ENCODE measurements at places on chromosomes 6 and 20. TPM values are rescaled to one million over a fixed set of nuclear protein-coding genes. Genes with fewer than 3 reads are reported as not detected.

GRCh38 chr20:46243707-46244628 lies 64.3 kb downstream of the CDH22 start:
- DNase-seq = no peak

GRCh38 chr6:100469101-100469859 lies 4.6 kb upstream of the SIM1 start:
- no peak for DNase-seq

DNA sequence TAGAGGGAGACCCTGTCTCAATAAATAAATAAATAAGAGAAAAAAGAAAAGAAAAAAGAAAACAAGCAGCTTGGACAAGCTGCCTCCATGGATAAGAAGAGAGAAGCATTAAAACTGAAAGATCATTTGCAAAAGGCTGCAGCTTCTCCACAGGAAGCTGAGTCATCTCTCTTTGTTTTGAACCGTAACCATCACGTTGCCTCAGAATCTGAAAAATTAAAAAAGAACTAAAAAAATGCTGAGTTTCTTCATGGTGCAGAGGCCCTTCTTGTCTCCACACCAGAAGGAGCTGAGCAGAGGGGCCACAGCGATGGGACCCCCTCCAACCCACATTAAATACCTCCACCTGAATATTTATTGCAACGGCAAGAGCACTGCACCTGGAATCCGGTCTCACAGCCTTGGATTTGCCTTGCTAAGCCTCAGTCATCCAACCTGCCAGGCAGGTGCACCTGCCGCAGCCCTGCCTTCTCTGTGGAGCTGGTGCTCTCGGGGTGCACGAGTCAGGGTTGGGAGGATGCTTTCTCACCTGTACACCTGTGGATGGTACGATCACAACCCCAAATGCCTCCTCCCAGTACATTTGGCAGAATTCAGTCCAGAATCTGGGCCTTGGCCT lies 28.1 kb downstream of the TOX2 start:
- peak; percentile 64 for DNase-seq

DNA sequence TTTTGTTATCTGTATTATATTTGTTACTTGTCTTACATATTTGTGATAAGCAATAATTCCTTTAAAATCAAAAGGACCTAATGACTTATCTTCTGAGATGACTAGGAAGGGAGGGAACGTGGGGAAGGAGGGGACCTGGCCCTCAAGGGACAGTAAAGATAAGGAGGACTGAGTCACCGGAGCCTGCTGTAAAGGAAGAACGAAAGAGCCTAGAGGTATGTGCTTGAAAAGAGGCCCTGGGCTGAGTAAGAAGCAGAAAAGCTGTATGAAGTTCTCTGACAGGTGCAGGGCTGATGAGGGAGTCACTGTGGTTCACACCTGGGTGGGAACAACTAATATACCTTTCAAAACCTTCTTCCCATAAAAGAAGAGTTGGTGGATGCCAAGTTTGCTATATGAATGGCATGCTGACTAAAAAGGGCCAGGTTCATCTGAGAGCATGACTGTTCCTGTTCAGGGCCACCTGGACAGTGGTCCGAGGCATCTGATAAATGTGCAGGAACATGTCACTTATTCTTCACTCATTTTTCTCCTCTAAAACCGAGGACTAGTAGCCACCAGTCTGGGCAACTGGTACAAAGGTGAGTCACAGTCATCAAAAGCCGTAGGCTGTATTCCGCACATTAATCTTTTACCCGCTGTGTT lies 111.3 kb downstream of the TNFAIP3 start:
- DNase-seq = peak; percentile 47

DNA sequence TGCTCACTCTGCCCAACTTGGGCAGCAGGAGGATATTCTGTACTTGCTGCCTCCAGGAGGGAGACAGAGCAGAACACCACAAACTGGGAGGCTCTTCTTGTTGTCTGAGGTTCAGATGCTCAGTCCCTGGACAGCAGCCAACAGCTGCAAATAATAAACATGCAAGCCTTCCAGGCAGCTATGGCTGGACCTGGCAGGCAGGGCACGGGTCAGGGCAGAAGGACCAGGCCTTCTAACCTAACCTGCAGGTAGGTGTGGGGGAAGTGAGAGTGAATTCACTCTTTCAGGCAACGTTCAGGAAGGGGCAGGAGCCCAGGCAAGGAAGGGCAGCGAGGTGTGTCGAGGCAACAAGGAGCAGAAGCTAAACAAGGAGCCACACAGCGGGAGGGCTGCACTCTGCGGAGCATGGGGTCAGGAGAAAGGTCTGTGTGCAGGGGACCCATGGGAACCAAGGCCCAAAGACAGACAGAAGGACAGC lies 31.5 kb downstream of the NINL start:
- DNase-seq = peak; percentile 23

DNA sequence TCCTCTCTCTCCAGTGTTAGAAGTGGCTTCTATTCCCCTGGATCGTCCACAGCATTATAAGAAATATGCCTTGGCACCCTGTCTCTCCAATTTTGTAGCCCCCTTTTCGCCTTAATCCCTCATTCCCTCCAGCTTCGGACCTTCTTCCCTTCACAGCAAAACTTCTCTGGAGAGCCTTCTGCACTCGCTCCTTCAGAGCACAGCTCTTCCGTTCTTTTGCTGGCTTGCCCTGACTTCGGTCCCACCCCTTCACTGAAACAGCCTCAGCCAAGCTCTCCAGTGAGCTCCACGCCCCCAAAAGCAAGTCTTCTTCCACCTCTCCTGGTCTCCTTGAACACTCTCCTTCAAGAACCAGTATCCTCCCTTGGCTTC lies 134.7 kb upstream of the RNF24 start:
- no peak for DNase-seq

DNA sequence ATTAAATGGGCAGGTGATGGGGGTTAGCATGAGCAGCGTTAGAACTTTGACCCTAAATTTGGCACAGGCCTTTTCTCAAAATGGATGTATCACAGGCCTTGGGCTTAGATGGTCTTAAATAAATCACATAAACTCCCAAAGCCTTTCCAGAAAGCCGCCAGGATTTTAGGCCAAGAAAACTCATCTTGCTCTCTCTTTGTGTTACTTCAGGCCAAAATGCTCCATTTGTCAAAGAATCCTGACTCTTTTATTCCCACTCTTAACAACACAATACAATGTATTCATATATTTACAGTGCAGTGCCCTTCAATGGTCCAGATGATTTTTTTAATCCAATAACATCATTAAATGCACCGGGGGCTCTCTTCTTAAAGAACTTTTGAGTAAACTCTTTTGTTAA lies 5.9 kb upstream of the TCP11 start:
- DNase-seq = no peak

DNA sequence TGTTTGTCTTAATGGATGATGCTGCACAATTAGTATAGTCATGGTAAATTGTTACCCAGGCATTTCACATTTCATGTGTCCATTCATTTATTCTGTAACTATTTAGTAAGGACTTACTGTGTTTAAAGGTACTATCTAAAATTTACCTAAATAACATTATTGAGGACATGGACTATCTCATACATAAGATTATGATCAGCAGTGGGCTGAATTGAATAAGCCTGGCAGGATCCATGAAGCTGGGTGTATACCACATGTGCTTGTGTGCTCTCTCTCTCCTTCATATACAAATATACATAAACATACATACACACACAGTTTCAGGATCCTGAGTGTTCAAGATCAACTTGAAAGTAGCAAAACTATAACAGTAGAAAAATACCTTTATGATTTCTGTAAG lies 595.4 kb downstream of the EPM2A start:
- DNase-seq = no peak

GRCh38 chr6:80872199-80872950 lies 765.9 kb downstream of the BCKDHB start:
- DNase-seq = no peak

DNA sequence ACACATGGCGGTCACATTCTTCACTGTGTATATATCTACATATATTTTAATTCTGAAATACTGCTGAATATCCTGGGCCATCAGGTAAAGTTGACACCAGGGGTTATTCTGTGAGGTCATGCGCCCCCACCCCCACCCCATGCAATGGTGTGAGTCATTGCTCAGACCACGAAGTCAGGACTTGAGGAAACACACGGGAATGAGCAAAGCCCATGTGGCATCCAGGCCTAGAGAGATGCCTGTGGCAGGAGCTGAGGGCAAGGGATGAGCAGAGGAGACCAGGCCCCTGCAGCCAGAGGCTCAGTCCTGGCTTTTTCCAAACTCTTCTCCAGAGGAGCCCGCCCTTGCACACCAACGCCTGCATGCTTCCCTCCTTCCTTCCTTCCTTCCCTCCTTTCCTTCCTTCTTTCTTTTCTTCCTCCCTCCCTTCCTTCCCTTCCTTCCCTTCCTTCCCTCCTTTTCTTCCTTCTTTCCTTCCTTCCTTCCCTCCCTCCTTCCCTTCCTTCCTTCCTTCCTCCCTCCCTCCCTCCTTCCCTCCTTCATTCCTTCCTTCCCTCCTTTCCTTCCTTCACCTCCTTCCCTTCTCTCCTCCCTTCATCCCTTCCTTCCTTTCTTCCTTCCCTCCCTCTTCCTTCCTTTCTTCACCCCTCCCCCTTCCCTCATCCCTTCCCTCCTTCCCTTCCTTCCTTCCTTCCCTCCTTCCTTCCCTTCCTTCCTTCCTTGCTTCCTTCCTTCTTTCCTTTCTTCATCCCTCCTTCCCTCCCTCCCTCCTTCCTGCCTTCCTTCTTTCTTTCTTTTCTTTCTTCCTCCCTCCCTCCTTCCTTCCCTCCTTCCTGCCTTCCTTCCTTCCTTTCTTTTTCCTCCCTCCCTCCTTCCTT lies 72.0 kb upstream of the INSM1 start:
- no peak for DNase-seq

DNA sequence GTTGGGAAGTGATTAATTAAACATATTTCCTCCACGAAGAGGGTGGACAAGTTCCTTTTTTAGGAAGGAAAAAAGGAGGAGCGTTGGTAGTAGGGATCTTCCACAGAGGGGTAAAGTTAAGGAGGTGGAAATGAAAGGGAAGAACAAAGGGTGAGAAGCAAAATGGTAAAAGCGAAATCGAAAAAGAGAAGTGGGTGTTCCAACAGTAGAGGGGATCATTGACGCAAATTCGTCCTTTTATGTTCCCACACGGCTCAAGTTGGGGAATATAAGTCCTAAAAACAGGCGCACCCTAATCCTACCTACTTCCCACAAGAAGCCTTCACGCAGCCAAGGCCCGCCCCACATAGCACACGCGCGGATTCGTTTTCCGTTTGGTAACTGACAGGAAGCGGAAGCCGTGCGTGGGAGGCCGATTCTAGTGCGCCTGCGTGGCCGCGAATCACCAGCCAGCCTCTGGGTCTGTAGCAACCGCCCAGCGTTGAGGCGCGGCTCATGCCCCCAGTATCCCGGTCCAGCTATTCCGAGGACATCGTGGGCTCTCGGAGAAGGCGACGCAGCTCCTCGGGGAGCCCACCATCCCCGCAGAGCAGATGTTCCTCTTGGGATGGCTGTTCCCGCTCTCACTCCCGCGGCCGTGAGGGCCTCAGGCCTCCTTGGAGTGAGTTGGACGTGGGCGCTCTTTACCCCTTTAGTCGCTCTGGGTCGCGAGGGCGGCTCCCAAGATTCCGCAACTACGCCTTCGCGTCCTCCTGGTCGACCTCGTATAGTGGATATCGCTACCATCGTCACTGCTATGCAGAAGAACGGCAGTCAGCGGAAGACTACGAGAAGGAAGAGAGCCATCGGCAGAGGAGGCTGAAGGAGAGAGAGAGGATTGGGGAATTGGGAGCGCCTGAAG lies at the start of gene NKAPL:
Gene NKAPL (plus strand): TSS at position 421 of the 901 bp plus-strand sequence. CDS start 75 bp downstream, at position 496.
- DNase-seq = no peak

- peak; percentile 60 for DNase-seq
Measured at GRCh38 chr6:4637691-4638433, 138.3 kb upstream of the CDYL start.

DNA sequence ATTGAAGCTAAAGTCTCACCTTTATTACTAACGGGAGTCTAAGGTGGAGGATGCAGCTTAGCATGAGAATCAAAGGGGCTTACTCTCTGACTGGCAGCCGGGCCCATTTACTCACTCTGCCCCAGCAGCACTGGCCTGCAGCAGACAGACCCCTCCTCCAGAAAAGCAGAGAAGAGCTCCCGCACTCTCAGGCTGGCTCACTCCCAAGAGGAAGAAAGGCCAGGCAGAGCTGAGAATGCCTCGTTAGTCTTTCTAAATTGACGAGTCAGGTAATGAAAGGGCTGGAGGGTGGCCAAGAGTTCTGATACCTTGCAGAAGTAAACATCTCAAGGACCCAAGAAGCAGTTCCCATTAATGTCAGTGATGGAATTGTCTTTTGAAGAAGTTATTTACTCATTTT lies 44.5 kb upstream of the IL20RA start:
- no peak for DNase-seq

DNA sequence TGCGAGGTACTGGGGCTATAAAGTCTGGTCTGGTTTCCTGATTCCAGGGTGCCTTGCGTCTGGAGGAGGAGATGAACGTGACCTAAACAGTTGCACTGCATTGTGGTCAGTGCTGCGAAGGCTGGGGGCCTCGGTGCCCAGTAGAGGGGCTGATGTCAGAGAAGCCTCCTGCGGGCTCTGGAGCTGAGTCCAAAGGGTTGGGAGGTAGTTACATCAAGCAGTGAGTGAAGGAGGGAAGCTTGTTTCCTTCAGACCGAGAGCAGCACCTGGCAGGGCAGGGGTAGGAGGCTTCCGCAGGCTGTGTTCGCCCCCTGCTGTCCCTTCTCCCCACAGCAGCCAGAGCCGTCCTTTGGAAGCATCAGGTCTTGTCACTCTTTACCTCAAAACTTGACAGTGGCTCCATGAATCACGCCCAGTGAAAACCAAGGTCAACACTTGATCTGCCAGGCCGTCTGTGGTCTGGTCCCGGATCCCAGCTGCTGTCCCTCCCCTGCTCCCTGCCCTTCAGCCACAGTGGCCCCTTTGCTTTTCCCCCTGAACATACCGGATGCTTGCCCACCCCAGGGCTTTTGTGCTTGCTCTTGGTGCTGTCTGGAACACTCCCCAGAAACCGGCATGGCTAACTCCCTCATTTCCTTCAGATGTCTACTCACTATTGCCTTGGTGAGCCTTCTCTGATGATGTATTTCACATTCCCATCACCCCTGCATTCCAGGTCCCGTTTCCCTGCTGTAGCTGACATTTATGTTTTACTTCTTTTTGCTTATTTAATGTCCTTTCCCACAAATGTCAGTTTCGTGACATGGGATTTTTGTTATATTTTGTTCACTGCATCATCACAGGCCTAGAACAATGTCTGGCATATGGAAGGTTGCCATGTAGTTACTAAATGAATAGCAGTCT lies 7.0 kb downstream of the DYNLRB1 start:
- DNase-seq = peak; percentile 40

- DNase-seq = no peak
Measured at GRCh38 chr6:132234356-132234755, 166.9 kb downstream of the MOXD1 start.

GRCh38 chr20:59075934-59076508 lies 33.4 kb upstream of the PRELID3B start:
- DNase-seq = no peak

Gene ACTL10
- total RNA-seq = 1.7 TPM

Gene ADGB
- total RNA-seq = not detected

Gene ZSCAN23
- 4.7 TPM for total RNA-seq

Gene DPPA5
- total RNA-seq = not detected

Gene POM121L2
- total RNA-seq = not detected

Gene MLN
- total RNA-seq = not detected

Gene SMLR1
- not detected for total RNA-seq
